NCI-H226 (cell line): ENCODE measurements at places on chromosomes 7 and 10.
A peak's percentile ranks its signal among the peaks of the same experiment; 100 is the strongest.

- no peak for DNase-seq
Observed at GRCh38 chr10:8594711-8595110, 540.2 kb downstream of the GATA3 start.

GRCh38 chr10:22557321-22557720 lies 157.1 kb downstream of the PIP4K2A start:
- DNase-seq = no peak

GRCh38 chr7:15159261-15159660 lies 256.7 kb upstream of the DGKB start:
- DNase-seq = no peak

DNA sequence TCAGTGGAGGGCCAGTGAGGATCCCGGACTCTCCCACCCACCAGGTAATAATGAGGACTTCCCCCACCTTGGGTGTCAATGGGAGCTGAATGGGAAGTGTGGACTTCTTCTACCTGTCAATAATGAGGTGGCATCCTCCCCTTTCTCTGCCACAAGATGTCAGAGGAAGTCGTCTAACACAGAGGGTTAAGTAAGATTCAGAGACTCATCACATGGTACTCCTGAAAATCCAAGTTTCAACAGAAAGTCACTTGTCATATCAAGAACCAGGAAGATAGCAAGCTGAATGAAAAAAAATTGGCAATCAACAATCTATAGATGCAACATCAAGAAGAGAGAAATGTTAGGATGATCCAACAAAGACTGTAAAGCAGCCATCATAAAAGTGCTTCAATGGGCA lies 150.9 kb upstream of the SVIL start:
- no peak for DNase-seq

- no peak for DNase-seq
Observed at GRCh38 chr10:33315891-33316290, 18.6 kb downstream of the NRP1 start.

DNA sequence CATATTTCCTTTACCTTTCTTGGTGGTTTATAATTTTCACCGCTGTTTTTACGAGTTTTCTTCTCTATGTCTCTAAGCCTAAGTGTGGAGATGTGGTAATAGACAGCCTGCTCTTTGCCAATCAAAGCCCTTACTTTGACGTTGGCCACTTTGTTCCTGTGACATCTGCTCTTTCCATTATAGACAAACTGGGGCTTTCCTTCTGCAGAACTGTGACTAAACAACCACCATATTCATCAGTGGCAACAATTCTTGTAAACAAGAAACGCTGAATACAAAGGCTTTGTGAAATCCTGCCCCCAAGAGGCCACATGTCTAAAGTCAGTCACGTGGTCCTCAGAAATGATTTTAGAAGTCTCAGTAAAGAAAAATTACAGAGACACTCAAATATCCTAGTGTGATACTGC lies 59.6 kb upstream of the CAPZA2 start:
- peak; percentile 39 for DNase-seq

GRCh38 chr10:126042906-126043305 lies 146.5 kb downstream of the FANK1 start:
- DNase-seq = no peak

DNA sequence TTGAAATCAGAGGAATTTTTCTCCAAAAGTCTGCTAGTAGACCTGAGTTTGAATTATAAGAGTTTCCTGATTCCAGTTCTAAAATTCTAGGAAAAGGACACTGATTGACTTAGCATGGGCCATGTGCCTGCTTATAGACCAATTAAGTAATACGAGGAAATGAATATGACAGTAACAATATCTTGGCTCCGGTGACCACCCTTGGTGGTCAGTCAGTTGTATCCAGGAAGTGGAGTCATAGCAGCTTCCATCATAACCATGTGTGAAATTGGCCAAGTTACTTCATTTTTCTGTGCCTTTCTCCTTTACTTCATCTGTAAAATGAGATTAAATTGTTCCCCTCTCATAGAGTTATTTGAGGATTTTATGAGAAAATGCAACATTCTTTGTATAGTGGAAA lies 66.9 kb downstream of the MTPAP start:
- DNase-seq = no peak

DNA sequence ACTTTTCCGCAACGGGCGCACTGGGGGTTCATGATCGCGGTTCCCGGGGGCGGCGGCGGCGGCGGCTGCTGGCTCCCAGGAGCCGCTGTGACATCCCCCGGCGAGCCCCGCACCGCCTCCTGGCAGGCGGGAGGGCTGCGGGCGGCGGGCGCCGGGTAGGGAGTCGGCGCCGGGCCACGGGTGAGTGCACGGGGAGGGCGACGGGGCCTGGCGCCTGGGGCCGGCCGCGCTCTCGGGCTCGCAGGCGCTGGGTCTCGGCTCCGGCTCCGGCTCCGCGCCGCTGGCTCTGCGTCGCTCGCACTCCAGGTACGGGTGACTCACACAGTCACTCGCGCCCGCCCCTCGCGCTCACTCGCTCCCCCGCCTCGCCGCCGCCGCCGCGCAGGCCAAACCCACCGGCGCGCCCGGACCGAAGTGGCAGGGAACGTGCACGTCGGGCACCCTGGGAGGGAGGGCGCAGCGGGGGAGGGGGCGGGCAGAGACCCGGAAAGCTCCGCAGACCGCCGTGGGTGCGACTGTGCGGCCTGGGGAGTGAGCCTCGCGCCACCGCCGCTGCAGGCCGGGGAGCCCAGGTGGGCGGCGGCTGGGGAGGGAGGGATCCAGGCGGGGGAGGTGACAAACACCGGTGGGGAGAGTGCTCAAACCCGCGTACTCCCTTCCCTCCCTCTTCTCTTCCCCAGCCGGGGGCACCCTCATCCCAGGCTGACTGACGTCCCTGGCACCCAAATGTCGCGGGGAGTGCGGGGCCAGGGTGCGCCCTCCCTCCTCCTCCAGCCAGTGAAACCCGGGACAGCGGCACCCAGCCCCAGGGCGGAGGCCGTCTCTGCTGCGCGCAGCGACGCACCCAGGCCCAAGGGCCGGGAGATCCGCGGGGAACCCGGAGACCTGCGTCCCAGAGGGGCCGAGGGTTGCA lies 276.9 kb upstream of the NEBL start:
- peak; percentile 50 for DNase-seq

DNA sequence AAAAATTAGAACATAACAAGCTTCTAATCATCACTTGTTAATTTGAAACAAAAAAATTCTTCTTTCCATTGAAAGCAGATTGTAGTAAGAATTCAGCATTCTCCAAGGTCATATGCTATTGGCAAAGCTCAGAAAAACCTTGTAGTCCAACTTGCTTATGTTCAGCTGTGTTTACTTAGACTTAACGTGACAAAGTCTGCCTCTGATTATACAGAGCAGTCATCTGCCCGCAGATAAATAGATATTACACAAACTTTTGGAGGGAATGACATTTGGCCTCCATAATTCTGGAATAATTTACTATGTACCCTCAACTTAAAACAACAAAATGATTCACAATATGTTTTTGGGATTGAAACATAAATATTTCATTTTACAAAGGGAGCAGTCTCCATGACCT lies 45.8 kb downstream of the MKX start:
- no peak for DNase-seq

- no peak for DNase-seq
Observed at GRCh38 chr7:120774481-120774880, 83.5 kb downstream of the TSPAN12 start.

DNA sequence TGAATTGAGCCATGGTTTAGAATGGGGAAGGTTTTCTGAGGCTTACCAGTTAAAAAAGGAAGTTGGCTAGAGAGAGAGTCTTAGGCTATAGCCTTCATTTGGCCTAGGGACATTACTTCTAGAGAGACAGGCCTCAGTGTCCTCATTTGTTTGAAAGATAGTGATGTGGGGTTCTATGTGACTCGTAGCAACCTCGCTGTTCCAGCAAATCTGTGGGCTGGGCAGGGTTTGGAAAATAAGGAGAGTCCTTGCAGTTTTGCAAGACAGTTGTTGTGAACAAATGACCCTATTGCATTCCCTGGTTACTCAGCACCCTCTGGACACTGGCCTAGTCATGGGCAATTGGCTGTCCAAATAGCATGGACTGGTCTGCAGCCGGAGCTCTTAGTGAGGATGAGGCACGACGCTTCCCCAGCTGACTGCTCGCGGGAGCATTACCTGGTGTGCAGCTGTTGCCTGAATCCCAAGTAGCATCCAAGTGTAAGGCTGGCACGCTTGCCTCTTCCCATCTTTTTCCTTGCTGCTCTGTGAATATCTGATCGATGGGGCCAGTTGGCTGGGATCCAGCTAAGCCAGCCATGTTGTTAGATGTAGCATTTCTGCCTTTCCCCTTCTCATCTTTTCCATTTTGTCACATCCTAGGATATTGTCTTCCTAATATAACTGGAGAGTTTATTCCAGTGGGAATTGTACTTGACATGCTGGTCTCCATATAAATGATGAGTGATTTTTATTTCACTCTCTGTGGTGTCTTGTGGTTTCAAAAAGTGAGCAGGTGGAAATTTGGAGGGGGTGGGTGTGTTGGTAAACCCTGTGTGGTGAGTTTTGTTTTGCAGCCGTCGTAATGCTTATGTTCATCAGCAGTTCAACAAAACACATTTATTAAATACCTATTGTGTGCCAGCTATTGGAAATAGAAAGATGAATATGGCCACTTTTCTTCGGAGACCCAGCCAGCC lies 99.8 kb downstream of the SND1 start:
- peak; percentile 13 for DNase-seq

DNA sequence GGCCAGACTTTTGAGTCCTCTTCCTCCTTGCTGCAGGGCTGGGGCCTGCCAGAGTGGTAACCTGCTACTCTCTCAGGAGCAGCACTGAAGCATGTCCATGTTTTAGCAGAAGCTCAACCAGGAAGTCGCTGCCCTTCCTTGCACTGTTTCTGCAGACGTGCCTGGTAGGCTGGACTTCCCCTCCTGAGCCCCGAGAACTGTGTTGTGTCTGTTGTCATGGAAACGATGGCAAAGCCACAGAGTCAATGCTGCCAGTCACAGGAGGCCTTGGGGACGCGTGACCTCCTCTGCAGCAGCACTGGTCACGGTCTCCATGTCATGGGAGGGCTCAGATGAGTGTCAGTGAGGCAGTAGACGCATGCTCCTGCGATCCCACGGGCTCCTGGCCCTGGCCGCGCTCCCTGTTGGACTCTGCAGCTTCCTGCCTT lies 145.5 kb downstream of the FANK1 start:
- no peak for DNase-seq

- no peak for DNase-seq
Observed at GRCh38 chr7:86904949-86905834, 154.3 kb downstream of the ELAPOR2 start.

GRCh38 chr7:107164092-107164491 lies 4.7 kb upstream of the HBP1 start:
- no peak for DNase-seq

- no peak for DNase-seq
Observed at GRCh38 chr10:63611078-63611477, 89.9 kb downstream of the REEP3 start.

- peak; percentile 28 for DNase-seq
Observed at GRCh38 chr10:77351386-77351785, 286.2 kb downstream of the KCNMA1 start.

GRCh38 chr10:104260775-104261115 lies 6.1 kb downstream of the GSTO1 start:
- DNase-seq = peak; percentile 24

DNA sequence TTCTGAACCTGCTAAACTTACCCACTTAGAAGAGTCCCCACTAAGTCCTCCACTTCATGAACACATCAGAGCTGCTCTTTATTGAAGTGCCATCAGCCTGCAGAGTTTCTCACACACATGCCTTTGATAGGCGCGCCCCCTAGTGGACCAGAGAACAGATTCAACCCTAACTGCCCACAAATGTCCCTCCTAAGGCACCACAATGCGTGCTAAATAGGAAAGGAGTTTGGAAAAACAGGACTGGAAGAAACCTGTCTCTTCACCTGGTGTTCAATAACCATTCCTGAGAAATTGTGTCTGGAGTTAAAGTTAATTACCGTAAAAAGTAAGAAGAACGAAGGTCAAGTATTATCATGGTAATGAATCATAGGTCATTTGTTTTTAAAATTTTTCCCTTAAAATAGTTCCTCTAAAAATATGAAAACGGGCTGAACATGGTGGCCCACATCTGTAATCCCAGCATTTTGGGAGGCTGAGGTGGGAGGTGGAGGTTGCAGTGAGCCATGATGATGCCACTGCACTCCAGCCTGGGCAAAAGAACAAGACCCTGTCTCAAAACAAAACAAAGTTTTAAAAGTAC lies 249.7 kb downstream of the ELMO1 start:
- peak; percentile 31 for DNase-seq

- no peak for DNase-seq
Observed at GRCh38 chr7:80654887-80655340, 16.5 kb downstream of the CD36 start.

DNA sequence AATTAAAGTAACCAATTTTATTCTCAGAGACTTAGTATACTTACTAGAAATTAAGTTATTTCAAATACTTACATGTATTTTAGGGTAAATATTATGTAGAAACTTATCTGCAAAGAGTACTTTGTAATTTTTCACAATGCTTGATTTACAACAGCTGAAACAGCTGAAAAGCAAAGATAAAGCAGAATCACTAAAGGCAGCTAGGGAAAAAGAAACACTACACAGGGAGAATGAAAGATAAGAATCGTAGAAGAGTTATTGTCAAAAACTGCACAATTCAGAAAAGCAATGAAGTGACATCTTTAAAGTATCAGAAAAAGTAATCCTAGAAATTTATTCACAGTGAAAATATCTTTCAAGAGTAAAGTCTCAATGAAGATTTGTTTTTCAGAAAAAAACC lies 69.7 kb upstream of the ZNF804B start:
- no peak for DNase-seq

- no peak for DNase-seq
Observed at GRCh38 chr7:50307368-50308032, 3.0 kb downstream of the IKZF1 start.

DNA sequence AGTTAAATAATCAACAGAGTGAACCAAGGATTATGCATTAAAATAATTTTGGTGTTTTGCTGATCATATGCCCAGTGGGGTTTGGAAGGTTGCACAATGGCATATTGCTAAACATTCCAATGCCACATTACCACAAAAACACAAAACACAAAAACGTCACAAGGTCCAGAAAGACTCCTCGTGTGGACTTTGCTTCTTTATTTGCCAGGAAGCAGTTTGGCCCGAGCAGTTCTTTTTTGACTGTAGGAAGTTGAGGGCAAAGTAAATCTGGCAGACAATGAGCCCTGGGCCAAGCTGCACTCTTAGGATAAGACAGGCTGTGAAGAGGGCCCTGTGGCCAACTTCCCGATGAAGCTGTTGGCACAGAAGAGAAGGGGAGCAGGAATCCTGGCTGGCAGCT lies 39.2 kb upstream of the SLC35B4 start:
- no peak for DNase-seq

- DNase-seq = no peak
Observed at GRCh38 chr7:30335763-30336487, 51.5 kb downstream of the ZNRF2 start.

GRCh38 chr7:131189488-131189887 lies 138.2 kb upstream of the MKLN1 start:
- DNase-seq = no peak

- DNase-seq = peak; percentile 70
Observed at GRCh38 chr7:134515569-134516468, 11.5 kb upstream of the AKR1B10 start.

- DNase-seq = no peak
Observed at GRCh38 chr10:99754670-99755069, 22.6 kb downstream of the CUTC start.
